ENCODE measurements at places on chromosomes 13 and 19.

- no peak for DNase-seq
These were observed 45.3 kb upstream of the ZDHHC20 start for GRCh38 chr13:21504379-21504778.

- DNase-seq, result peak; percentile 39
These were observed 3.9 kb upstream of the TTC9B start for GRCh38 chr19:40221858-40222619.

- DNase-seq, result no peak
These were observed 605 bp upstream of the A1BG start for GRCh38 chr19:58353717-58354477.

- no peak for DNase-seq
These were observed 1.5 kb downstream of the SLC25A23 start for GRCh38 chr19:6457958-6458694.

- DNase-seq, result no peak
These were observed 112.7 kb downstream of the OLFM4 start for GRCh38 chr13:53141336-53141735.

DNA sequence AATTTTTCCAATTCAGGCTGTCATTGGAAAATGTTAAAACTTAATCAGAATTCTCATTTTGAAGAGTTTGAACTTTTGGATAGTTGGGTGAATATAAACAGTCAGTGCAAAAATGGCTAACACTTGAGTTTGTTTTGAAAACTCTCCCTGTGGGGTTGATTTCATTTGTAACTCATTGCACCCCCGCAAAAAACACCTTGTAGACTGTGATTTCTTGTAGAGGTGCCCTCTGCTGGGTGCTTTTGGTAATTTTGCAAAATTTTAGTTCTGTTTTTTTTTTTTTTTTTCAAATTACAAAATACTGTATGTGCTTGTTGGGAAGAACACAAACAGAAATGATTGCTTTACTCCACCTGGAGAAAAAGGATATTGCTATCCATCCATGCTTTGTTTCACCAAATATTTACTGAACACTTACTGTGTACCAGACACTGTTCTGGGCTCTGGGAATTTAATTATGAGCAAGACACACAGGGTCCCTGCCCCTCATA is 28.2 kb upstream of the GPI start:
- peak; percentile 24 for DNase-seq

DNA sequence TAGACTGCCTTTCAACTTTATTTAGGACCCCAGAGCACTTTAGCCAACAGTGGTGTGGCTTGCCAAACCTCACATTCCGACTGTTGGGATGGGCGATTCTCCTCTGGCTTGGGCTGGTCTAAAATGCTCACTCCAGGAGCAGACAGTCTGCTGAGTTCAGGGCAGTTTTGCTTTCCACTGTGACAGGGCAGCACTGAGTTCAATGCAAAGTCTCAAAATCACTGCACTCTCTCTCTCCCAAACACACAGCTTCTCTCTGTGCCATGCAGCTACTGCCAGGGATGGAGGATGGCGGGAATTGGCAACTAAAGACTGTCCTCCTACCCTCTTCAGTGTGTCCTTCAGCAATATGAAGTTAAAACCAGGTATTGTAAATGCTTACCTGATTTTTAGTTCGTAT is 13.2 kb downstream of the NAPSA start:
- DNase-seq, result no peak

- no peak for DNase-seq
These were observed 97.9 kb upstream of the RNF113B start for GRCh38 chr13:98274921-98275487.

- no peak for DNase-seq
These were observed 97.0 kb upstream of the MBNL2 start for GRCh38 chr13:97124915-97125809.

GRCh38 chr19:44642377-44642776 is 1.3 kb upstream of the PVR start:
- DNase-seq, result no peak

GRCh38 chr13:46489586-46490023 is 63.4 kb upstream of the LRCH1 start:
- DNase-seq, result no peak

GRCh38 chr13:66794340-66795031 is 435.6 kb downstream of the PCDH9 start:
- no peak for DNase-seq

DNA sequence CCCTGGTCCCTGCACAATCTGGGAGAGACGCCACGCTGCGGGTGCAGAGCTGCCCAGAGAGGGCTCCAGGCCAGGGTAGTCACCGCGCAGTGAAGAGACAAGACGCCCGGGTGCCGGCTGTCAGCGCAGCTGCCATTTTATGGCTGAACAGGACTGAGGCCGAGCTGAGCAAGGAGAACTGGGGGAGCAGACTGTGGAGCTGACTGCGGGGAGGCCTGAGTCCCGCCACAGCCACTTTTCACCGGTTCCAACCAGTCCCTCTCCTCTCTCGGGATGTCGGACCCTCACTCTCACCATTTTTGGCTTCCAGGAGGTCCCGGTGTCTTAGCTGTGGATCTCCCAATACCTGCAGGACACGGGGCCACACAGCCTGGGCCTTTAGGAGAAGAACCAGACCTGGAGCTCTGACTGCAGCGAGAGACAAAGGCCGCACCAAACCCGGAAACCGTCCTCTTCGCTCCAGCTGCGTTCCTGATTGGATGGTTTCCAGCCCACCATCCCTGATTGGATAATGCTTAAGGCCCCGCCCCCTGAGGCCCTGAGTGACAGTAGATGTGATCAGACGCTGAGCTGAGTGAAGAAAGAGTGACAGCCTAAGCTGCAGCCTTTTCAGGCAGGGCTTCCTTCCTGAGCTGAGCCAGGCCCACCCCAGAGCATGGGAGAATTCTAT is at the start of gene ZNF626:
Gene ZNF626 (minus strand): TSS at position 422 of the 670 bp plus-strand sequence. CDS start 125 bp downstream, at position 297.
- DNase-seq, result peak; percentile 81

DNA sequence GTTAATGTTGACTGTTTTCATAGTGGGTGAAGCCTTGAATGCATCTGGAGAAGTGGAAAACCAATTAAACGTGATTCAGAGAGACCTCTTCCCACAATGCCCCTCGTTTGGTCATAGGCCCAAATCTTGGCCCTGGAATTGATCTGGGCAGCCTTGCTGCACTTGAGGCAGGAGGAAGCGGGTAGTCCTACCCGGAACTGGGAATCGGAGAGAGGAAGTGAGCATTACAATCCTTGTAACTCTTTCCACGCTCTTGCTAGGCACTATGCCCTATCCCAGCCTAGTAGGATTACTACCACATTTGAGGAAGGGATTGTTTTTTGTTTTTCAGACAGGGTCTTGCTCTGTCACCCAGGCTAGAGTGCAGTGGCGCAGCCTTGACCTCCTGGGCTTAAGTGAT is 3.6 kb downstream of the KCNK6 start:
- DNase-seq, result no peak

DNA sequence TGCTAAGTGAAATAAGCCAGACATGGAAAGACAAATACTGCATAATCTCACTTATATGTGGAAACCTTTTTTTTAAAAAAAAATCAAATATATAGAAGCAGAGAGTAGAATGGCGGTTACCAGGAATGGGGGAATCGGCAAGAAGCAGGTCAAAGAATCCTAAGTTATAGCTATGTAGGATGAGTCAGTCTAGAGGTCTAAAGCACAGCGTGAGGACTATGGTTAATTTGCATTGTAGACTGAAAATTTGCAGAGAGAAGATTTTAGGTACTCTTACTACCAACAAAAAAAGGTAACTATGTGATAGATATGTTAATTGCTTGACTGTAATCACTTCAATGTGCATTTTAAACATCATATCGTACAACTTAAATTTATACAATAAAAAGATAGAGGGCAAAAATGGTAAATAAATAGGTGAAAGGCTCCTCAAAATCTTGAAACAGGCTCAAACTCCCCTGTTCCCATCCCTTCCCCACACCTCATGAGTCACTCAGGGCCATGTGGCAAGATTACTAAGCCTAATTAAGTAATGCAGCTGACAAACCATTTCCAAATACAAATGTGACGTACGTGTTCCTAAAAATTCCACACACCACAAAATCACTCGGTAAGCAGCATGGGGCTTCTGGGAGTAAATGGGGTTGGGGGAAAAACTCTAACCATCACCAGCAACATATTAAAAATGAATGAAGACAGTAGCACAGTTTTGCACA is 159.0 kb downstream of the USP12 start:
- DNase-seq, result no peak

- no peak for DNase-seq
These were observed 14.0 kb downstream of the ARHGAP33 start for GRCh38 chr19:35789195-35789977.

DNA sequence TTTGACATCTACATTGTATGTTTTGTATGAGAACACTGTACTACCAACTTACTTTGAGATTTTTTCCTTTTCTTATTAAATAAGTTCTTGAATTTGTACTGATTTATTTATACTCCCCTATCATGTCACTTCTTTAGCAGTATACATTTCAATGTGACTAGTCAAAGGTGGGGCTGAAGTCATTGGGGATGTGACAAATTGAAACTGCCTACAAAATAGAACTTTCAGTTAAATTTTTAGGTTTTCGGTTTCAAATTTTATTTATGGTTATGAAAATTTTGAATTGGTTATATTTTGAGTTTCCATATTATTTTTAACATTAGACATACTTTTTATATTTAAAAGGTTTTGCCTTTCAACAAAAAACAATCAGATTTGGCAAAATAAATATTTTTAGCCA is 221.6 kb downstream of the NBEA start:
- no peak for DNase-seq

DNA sequence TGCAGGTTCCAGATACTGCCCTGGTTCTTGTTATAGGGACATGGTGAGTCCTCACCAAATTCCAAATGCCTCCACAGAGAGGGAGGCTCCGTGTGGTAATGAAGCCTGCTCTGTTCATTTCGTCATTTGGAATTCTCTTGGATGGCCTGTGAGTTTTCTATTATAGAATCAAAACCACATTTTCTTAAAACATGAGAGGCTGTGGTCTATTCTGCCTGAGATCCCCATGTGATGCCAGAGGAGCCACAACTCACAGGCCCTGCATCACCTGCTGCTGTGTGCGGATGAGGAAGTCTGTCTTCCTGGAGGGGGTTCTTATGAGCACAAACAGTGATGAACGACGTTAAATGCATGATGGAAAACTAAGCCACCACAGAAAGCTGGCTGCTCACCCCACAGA is 264.4 kb downstream of the UQCRFS1 start:
- DNase-seq, result no peak

DNA sequence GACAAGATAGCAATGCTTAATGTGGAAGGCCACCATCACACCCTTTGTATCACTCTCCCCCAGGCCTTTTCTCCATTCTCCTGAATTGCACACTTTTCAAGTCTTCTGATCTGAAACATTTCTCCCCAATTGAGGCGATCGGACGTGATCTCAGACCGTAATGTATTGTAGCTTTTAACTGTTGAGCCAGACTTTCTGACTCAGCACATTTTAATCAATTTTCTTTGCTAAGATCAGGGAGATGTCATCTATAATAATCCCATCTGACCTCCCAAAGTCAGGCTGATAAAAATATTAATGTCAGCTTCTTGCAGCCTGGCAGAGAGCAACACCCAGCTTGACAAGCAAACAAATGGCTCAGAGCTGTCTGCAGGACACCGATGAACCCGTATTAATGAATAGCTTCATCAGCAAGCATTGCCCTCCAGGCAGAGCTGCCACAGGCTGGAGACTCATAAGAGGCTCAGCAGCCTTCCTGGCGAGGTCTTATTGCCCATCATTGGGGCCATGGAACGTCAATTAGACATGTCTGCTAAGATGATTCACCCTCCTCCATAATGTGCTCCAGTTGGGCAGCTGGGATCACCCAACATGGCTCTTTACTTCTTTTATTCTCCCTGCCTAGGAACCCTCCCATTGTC is 60.2 kb upstream of the UQCRFS1 start:
- no peak for DNase-seq

DNA sequence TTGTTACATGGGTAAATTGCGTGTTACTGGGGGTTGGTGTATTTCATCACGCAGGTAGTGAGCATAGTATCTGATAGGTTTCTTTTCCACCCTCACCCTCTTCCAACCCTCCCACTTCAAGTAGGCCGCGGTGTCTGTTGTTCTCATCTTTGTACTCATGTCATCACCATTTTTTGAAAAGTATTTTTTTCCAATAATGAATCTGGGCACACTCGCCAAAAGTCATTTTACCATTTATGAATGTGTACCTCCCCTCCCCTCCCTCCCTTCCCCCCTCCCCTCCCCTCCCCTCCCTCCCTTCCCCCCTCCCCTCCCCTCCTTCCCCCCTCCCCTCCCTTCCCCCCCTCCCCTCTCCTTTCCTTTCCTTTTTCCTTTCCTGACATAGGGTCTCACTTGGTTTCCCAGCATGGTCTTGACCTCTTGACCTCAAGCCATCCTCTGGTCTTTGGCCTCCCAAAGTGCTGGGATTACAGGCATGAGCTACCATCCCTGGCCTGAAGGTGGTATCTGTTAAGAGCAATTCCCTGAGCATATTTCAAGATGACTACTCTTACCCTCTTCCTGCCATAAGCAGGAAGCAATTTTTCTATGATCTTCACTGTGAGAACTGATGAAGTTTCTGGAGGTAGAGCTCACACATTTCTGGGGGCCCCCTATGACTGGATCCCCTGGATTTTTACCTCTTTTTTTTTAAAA is 15.7 kb downstream of the ZNF627 start:
- DNase-seq, result no peak

DNA sequence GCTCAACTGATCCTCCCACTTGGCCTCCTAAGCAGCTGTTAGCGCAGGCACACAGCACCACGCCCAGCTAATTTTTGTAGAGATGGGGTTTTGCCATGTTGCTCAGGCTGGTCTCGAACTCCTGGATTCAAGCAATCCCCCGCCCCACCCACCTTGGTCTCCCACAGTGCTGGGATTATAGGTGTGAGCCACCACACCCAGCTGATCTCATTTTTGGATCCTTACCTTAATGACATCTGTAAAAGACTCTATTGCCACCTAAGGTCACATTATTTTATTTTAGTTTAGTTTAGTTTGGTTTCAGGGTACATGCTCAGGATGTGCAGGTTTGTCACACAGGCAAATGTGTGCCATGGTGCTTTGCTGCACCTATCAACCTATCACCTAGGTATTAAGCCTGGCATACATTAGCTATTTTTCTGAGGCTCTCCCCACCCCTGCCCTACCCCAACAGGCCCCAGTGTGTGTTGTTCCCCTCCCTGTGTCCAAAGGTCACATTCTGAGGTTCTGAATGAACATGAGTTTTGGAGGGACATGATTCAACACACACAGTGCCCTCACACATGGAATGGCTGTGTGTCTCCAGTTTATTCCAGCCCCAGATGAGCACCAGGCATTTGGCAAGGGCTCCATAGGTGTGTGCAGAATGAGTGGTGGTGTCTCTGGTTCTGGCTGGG is 1.3 kb downstream of the OR10H5 start:
- DNase-seq, result no peak

GRCh38 chr19:49114630-49115363 is 627 bp downstream of the LIN7B start:
- no peak for DNase-seq

Measured in stimulated activated CD8-positive, alpha-beta memory T cell treated with anti-CD3 and anti-CD28 coated beads, Interleukin-2, amount 100 ng/mL, for 1 hour (primary cell).